ENCODE measurements at places on chromosomes 11 and 22. TPM values are rescaled to one million over a fixed set of nuclear protein-coding genes. Genes with fewer than 3 reads are reported as not detected.
A peak's percentile ranks its signal among the peaks of the same experiment; 100 is the strongest.

DNA sequence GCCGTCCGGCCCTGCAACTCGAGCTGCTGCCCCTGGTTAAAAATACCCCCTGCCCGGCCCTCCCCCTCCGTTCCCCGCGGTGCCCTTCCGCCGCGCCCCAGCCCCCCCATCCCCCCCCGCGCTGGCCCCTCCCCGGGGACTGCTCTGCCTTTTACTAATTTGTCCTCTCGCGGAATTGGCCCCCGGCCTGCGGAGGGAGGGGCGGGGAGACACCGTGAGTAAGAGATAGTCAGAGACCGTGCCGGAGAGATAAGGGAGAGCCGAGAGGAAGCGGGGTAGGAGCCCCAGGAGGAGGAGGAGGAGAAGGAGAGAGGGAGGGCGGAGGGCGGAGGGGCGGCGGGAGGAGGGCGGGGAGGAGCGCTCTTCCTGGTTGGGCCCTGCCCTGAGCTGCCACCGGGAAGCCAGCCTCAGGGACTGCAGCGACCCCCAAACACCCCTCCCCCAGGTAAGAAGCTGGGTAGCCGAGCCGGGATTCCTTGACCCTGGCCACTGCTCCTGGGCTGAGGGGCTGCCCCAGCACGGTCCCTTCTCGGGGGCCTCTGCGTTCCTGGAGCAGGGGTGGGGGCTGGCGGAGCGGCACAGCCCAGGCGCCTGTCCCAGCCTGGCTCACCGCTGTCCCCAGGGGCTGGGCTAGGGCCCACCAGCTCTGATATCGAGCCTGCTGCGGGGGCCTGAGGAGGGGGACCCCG, at the start of gene CAPN1:
TSS of gene CAPN1 (plus strand) at position 360 of the 689 bp plus-strand sequence. CDS start 774 bp downstream, outside the sequence.
- no peak for DNase-seq

- DNase-seq = no peak
These were observed 40.5 kb downstream of the MTMR2 start for GRCh38 chr11:95883381-95883780.

DNA sequence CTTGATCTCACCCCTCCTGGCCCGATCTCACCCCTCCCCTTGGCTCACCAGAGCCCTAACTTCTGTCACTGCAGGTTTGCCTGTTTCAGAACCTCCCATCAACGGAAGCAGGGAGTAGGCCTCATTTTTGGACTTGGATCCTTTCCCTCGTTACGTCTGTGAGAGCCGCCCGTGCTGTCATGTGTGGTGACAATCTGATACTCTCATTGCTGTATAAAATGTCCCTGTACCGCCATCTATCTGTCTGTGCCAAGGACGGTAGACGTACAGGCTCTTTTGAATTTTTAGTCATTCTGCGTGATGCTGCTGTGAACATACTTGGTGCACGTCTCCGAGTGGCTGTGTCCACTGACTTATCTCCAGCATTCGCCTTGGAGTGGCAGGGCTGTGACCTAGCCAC, 1163.1 kb downstream of the BRD1 start:
- DNase-seq = no peak

Gene ZDHHC5
- total RNA-seq = 78.0 TPM

- peak; percentile 86 for DNase-seq
These were observed 673.1 kb downstream of the KCNA4 start for GRCh38 chr11:29343465-29344333.

- DNase-seq = no peak
These were observed 24.9 kb downstream of the CHEK2 start for GRCh38 chr22:28716686-28717085.

- DNase-seq = no peak
These were observed 10.5 kb downstream of the PTDSS2 start for GRCh38 chr11:460331-461199.

Gene OR4D5
- not detected for total RNA-seq

DNA sequence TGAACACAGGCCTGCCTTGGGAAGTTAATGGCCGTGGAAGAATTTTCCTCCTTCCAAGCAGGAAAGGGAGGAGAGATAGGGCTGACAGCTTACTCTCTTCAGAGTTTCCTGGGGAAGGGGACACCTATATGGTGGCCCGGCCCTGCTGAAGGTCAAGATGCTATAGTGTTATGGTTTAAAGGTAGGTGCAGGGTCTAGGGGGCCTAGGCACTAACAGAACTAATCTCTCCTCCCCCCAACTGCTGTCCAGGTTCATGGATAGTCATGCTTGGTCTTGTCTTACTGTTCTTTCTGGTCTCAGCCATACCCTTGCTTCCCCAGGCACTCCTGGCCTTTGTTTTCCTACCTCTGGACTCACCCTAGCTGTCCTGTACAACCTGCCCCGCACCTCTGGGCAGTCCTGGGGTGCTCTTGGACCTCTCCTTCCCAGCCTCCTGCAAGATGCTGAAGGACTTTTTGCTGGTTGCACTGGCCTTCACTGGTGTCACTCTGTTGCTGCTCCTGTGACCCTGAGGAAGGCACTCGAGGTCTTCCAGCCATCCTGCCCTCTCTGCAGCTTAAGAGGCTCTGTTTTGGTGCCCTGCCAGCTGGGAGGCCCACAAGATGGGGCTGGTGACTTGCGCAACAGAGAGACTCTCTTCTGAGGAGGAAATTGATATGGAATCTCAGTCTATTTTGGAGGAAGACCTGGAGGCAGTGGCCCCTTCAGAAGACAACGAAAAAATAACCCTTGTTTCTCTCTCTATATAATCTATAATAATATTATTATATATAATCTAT, 17.9 kb downstream of the SEC14L3 start:
- DNase-seq = no peak

- DNase-seq = no peak
These were observed 71.2 kb downstream of the MYO7A start for GRCh38 chr11:77199137-77199745.

- DNase-seq = no peak
These were observed 146.2 kb downstream of the TRIM29 start for GRCh38 chr11:119991669-119992068.

- DNase-seq = no peak
These were observed 139.4 kb downstream of the TEAD1 start for GRCh38 chr11:12813371-12814225.

Gene CARD16
- total RNA-seq = 1.5 TPM

Gene DDI1
- not detected for total RNA-seq

DNA sequence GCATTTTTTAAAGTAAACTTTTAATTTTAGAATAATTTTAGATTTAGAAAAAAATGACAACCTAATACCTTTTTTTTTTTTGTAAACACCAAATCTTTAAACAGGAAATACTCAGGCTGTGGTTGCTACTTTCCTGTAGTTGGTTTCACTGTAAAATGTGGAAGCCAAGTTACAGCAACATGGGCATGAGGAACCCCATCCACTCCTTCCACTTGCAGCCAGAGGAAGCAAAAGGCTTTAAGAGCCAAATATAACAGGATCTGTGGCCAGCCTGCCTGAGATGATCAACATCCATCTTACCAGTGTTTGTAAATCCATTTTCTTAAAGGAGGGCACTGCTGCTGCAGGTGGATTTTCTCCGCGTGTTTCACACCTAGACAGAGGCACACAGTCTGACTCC, 66.2 kb downstream of the TNRC6B start:
- DNase-seq = no peak

GRCh38 chr22:35192129-35192918, 65.0 kb upstream of the HMGXB4 start:
- DNase-seq = peak; percentile 64

Gene ABCG4
- total RNA-seq = 0.75 TPM

GRCh38 chr11:77049026-77049425, 14.8 kb downstream of the B3GNT6 start:
- DNase-seq = no peak

Gene WBP2NL
- total RNA-seq = not detected

Gene LSP1
- 26.9 TPM for total RNA-seq

DNA sequence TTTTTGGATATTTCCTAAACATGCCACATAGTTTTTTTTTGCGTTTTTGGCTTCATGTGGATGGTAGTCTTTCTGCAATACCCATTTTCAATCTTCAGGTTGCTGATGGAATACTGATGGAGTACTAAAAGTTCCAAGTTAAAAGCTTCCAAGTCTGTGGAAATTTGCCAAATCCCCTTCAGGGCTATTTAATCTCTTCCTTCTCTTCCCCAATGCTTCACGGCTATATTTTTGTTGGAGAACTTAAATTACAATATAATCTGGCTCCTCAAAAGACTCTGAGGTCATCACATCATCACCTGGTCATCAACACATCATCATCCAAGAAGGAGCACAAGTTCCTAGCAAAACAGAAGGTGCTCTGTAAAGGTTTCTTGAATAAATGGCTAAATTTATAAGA, 881.0 kb upstream of the TENM4 start:
- no peak for DNase-seq

GRCh38 chr11:103586756-103587155, 449.7 kb upstream of the DDI1 start:
- DNase-seq = no peak

GRCh38 chr11:111624608-111625007, 22.4 kb downstream of the SIK2 start:
- DNase-seq = no peak

GRCh38 chr22:43833286-43834240, 21.5 kb upstream of the EFCAB6 start:
- no peak for DNase-seq

GRCh38 chr11:113871336-113871735, 4.0 kb downstream of the USP28 start:
- DNase-seq = no peak

- no peak for DNase-seq
These were observed 125.2 kb upstream of the SYT13 start for GRCh38 chr11:45411228-45411946.

DNA sequence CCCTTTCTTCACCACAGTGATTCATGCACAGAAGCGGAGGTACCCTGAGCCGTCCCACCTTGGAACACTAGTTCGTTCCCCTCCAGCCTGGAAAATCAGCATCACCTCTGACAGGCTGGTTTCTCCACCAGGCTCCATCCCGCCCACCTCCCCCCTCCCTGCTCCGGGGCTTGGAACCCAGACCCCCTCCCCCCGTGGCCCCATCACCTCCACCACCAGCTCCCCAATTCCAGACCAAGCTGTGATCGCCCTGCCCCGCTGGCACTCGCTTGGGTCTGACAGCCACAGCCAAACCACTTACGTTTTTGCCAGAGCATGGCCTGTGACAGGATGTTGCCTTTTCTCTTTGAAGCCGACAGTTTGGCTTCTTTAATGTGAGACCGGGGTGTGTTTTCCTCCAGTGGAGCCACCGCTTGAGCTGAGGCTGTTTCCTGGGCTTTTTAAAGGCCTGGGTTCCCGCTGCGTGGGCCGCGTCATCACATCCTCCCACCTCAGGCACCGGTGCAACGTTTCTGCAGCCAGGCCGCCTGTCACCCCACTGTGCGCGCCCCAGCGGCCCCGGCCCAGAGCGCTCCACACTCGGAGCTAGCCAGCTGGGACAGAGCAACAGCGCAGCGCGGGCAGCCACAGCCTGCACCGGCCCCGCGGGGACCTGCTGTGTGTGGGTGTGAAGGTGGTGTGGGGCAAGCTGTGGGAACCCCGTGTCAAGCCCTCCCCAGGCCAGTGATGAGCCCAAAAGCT, at the start of gene POU2AF1:
TSS of gene POU2AF1 (minus strand) at position 415 of the 741 bp plus-strand sequence. CDS start at position 317, 98 bp downstream.
- DNase-seq = no peak

- no peak for DNase-seq
These were observed 2.0 kb downstream of the PLEKHA7 start for GRCh38 chr11:17012179-17012578.

DNA sequence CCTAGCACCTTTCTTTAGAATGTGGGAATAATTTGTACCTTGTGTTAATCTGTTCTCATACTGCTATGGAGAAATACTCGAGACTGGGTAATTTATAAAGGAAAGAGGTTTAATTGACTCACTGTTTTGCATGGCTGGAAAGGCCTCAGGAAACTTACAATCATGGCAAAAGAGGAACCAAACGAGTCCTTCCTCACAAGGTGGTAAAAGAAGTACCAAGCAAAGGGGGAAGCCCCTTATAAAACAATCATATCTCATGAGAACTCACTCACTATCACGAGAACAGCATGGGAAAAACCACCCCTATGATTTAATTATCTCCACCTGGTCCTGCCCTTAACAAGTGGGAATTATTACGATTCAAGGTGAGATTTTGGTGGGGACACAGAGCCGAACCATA, 127.1 kb upstream of the ANO3 start:
- DNase-seq = no peak

DNA sequence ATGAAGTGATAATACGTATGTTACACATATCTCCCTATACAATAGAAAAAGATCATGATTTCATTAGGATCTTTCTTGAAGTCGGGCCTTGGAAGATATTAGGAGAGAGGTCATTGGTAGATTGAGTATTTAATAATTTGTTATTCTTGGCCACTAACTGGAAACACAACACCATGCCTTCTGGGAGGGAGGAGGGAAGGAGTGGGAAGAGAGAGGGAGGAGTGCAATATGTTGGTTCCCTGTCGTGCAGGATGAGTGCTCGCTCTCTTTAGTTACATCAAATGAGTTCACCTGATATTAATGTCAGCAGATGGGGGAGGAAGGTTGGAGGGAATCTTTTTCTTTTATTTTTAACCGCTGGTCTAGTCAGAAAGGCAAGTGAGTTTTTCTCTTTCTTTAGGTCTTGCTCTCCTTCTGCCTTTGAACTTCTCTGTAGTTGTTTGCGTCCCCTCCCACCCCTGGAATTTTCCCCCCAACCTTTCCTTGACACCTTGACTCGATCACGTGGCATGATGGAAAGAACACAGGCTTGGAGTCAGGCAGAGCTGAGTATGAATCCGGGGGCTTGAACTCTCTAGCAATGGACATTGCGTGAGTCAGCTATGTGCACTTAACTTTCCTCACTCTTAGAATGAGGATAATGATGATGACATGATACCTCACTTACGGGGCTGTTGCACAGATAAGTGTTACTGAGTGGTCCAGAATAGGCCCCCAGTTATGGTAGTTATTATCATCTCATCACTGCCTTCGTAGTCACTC, 6.2 kb downstream of the ADAMTS15 start:
- DNase-seq = no peak

DNA sequence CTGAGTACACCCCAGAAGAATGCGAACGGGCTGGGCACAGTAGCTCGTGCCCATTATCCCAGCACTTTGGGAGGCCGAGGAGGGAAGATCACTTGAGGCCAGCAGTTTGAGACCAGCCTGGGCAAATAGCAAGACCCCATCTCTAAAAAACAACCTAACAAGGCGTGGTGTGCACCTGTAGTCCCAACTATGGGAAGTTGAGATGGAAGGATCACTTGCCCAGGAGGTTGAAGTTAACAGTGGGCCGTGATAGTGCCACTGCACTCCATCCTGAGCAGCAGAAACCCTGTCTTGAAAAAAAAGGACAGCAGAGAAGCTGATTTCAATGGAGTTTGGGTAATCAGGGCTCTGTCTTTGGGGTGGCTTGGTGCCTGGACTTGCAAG, 3.3 kb downstream of the RPLP2 start:
- DNase-seq = no peak

GRCh38 chr22:22735695-22736611, 91.5 kb downstream of the GGTLC2 start:
- no peak for DNase-seq

GRCh38 chr22:46004105-46004866, 27.3 kb upstream of the WNT7B start:
- no peak for DNase-seq

- DNase-seq = peak; percentile 97
These were observed 4.3 kb upstream of the BAIAP2L2 start for GRCh38 chr22:38114484-38115398.

- no peak for DNase-seq
These were observed 1027.7 kb downstream of the OPCML start for GRCh38 chr11:132504501-132505041.
